ENCODE measurements at places on chromosomes 16 and 17.
A peak's percentile ranks its signal among the peaks of the same experiment; 100 is the strongest.

DNA sequence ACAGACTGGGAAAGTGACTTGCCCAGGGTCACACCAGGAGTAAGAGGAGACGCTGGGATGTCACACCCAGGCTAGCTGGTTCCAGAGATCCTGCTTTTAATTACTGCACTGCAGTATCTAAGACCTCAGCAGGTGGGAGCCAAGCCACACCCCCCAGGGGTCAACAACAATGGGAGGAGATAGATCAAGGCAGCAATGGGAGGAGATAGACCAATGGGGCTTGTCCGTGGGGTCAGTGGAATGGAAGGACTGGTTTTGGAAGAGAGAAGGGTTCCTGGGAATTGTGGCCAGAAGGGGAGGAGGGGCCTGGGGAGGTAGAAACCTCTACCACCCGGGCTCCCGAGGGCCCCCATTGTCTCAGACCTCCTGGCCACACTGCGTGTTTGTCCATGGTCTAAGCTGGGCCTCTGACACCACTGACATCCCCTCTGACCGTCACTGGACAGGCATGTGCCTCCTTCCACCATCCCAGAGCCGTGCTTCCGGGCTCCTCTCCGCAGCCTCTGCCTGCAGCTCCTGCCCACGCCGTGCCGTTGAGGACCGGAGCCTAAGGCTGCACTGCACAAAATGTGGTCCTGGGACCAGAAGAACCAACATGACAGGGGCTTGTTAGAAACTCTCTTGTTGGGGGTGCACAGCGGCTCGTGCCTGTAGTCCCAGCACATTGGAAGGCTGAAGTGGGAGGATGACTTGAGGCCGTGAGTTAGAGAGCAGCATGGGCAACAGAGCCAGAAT is 69.8 kb upstream of the RPH3AL start:
- H3K27ac ChIP-seq = no peak overlapping the region
- peaks cover 8% of the 10 kb centered on the region for H3K36me3 ChIP-seq
- H3K4me1 ChIP-seq = peaks cover 11% of the 10 kb centered on the region

- peaks cover 34% of the 10 kb centered on the region for H3K36me3 ChIP-seq
- H3K4me3 ChIP-seq = no peak overlapping the region
- DNase-seq = no peak
- H3K27me3 ChIP-seq = no peaks in the 10 kb centered on the region
- no peak overlapping the region for H3K27ac ChIP-seq
- peaks cover 45% of the 10 kb centered on the region for H3K4me1 ChIP-seq
These were observed 19.8 kb downstream of the SPHK1 start for GRCh38 chr17:76404256-76404655.

DNA sequence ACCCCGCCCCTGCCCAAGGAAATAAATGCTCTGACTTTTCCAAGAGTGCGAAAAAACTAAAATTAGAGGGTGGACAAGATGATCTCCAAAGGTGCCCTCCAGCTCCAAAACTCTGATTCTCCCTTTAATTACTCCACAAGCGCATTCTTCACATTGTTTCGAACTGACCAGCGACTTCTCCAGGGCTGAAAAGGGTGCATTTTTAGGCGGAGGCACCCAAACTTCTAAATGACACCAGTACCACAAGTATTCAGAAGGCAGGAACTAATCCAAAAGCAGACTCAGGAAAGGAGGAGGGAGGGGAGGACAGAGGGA is 750 bp downstream of the ZFHX3 start:
- H3K4me1 ChIP-seq = peaks cover 15% of the 10 kb centered on the region

DNA sequence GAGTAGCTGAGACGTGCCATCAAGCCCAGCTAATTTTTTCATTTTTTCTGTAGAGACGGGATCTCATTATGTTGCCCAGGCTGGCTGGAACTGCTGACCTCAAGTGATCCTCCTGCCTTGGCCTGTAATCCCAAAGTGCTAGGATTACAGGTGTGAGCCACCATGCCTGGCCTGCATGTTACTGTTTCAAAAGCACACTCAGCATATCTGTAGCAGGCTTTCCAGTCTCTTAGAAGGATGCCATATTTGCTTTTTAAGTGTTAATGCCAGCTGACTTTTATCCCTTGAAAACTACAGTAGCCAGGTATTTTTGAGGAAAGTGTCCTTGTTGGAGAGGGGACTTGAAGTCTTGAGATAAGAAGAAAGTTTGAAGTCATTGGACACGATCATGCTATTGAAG is 15.3 kb upstream of the SPAG9 start:
- H3K4me3 ChIP-seq = no peak overlapping the region
- no peak for DNase-seq
- no peaks in the 10 kb centered on the region for H3K4me1 ChIP-seq
- H3K27ac ChIP-seq = no peak overlapping the region
- peaks cover 4% of the 10 kb centered on the region for H3K27me3 ChIP-seq

- DNase-seq = no peak
- H3K4me1 ChIP-seq = no peaks in the 10 kb centered on the region
- H3K27me3 ChIP-seq = peaks cover 10% of the 10 kb centered on the region
- H3K27ac ChIP-seq = no peak overlapping the region
- no peak overlapping the region for H3K4me3 ChIP-seq
These were observed 26.3 kb downstream of the SLC6A2 start for GRCh38 chr16:55682086-55682485.

DNA sequence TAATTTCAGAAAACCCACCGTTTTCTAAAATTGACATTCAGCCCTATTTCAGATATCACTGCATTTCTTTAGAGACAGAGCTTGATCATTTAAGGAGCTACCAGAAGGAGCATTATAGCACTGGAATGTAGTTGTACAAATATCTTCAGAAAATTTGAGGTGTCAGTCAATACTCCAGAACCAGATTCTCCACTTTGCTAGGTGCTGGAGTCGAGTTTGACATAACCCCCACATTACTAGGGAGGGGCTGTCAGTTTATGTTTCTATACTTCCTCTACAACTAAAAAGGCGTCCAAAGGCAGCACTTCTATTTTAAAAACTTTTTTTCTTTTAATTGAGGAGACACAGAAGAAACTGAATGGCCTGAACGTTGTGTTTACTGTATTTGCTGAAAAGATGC is 892 bp upstream of the KIAA0513 start:
- peaks cover 13% of the 10 kb centered on the region for H3K27me3 ChIP-seq
- H3K36me3 ChIP-seq = no peaks in the 10 kb centered on the region
- H3K4me3 ChIP-seq = peak overlapping the region; percentile 93
- no peak for DNase-seq
- peaks cover 41% of the 10 kb centered on the region for H3K4me1 ChIP-seq
- no peak overlapping the region for H3K27ac ChIP-seq

- H3K4me1 ChIP-seq = peaks cover 21% of the 10 kb centered on the region
- peaks cover 76% of the 10 kb centered on the region for H3K27me3 ChIP-seq
- no peak for DNase-seq
- H3K36me3 ChIP-seq = no peaks in the 10 kb centered on the region
These were observed 5.7 kb downstream of the FOXF1 start for GRCh38 chr16:86515777-86516622.

DNA sequence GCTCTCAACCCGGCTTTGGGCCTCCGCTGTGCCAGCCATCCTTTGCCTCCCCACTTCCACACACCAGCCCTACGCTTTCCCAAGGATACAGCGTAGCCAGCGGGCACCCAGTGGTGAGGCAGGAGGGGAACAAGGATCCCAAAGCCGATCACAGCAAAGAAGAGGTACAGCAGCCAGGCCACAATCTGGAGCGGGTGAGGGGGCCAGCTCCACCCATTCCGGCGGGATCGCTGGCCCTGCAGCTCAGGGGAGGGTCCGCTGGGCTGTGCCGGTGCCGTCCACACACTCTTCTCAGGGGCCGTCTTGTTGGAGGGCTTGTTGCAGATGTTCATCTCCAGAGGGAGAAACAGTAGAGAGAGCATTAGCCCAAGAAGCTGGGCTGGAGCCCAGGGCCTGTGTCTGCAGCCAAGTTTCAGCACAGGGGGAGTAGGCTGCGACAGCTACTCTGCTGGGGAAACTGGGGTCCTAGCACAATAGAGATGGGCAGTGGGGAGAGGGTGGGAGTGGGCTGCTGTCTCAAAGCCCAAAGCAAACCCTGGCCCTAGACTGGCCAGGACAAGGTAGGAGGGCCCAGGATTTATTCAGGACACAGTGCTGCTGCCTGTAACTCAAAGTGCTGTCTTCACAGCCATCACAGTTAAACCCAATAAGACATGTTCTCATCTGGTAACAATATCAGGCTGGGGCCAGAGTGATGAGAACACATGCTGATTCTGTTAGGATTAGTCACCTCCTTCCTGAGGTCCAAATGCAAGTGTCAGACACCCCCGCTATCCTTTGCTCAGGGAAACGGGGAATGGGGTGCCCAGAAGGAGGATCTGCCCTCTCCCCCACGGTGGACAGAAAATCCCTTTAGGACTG is 9.9 kb downstream of the ZDHHC1 start:
- peaks cover 6% of the 10 kb centered on the region for H3K27me3 ChIP-seq
- H3K36me3 ChIP-seq = no peaks in the 10 kb centered on the region
- no peak overlapping the region for H3K4me3 ChIP-seq
- H3K27ac ChIP-seq = no peak overlapping the region

GRCh38 chr16:56424791-56425438 is 430 bp downstream of the AMFR start:
- H3K27ac ChIP-seq = peak overlapping the region; percentile 88
- peaks cover 47% of the 10 kb centered on the region for H3K4me1 ChIP-seq
- DNase-seq = peak; percentile 39
- H3K4me3 ChIP-seq = peak overlapping the region; percentile 93

- no peaks in the 10 kb centered on the region for H3K27me3 ChIP-seq
- peaks cover 39% of the 10 kb centered on the region for H3K36me3 ChIP-seq
- no peak overlapping the region for H3K4me3 ChIP-seq
- peaks cover 40% of the 10 kb centered on the region for H3K4me1 ChIP-seq
- no peak overlapping the region for H3K27ac ChIP-seq
These were observed 5.8 kb downstream of the DHX38 start for GRCh38 chr16:72099377-72099818.

GRCh38 chr17:7293159-7293558 is 1.3 kb downstream of the YBX2 start:
- no peaks in the 10 kb centered on the region for H3K36me3 ChIP-seq
- no peak overlapping the region for H3K27ac ChIP-seq
- H3K4me3 ChIP-seq = peak overlapping the region; percentile 81
- H3K4me1 ChIP-seq = peaks cover 7% of the 10 kb centered on the region
- H3K27me3 ChIP-seq = peaks cover 67% of the 10 kb centered on the region

DNA sequence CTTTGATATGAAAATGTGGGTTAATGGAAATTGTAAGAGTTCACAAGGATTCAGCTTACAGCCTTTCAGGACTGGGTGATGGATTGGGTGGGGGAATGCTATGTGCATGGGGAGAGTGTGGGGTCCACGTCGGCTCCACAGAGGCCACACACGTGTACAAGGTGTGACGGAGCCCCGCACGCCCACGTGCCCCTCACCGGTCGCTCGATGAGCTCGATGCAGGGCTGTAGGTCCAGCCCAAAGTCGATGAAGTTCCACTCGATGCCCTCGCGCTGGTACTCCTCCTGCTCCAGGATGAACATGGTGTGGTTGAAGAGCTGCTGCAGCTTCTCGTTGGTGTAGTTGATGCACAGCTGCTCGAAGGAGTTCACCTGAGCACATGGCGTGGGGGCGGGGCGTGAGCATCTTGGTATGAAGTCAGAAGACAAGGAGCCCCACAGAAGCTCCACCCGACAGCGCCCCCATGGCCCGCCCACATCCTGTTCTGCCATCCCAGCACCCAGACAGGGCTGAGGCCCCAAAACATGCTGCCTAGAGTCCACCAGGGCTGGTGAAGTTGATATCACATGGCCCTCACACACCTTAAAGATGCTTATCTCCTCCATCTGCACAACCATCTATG is 99.1 kb downstream of the MYH11 start:
- peaks cover 20% of the 10 kb centered on the region for H3K27me3 ChIP-seq
- no peaks in the 10 kb centered on the region for H3K4me1 ChIP-seq
- no peak overlapping the region for H3K27ac ChIP-seq
- H3K4me3 ChIP-seq = no peak overlapping the region
- H3K36me3 ChIP-seq = no peaks in the 10 kb centered on the region

GRCh38 chr17:28394337-28395116 is 11.5 kb downstream of the SLC46A1 start:
- H3K27ac ChIP-seq = peak overlapping the region; percentile 21
- peaks cover 5% of the 10 kb centered on the region for H3K36me3 ChIP-seq
- no peak for DNase-seq
- no peaks in the 10 kb centered on the region for H3K27me3 ChIP-seq

DNA sequence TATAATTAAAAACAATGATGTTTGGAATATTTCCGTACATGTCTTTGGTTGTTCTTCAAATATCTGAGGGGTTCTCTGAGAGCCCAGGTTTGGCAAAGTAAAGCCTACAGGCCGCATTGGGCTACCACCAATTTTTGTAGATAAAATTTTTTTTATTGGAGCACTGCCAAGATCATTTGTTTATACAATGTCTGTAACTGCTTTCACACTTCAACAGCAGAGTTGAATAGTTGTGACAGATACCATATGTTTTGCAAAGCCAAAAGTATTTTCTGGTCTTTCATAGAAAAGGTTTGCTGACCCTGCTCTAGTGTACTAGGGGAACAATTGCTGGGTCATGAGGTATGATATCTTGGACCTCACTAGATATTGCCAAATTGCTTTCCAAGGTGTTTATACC is 10.5 kb downstream of the PPM1D start:
- no peak overlapping the region for H3K4me3 ChIP-seq
- DNase-seq = no peak
- no peak overlapping the region for H3K27ac ChIP-seq

DNA sequence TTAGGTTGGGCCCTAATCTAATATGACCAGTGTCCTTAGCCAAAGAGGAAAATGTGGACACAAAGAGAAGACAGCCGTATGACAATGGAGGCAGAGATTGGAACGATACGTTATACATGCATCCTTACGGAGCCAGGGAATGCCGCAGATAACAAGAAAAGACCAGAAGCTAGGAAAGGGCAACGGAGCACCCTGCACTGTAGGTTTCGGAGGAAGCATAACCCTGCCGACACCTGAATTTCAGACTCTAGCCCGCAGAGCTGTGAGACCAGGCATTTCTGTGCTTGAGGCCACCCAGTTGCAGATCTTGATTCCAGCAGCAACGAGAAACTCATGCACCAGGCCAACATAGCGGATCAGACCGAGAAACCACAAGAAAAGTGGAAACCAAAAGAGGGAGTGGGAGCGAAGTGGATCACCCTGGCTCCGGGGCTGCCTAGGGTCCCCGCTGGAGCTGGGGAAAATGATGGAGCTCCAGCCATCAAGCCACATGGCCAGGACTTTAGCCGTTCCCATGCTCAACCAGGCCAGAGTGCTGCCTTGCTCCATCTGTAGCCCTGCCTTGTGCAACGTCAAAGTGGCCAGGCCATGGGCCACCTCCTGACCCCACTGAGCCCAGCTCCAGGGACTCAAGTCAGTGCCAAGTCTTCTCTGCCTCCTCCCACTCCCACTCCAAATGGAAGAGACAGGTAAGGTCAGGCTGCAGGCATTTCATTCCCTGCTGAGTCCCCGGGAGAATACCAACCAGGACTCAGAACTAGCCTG is 51.7 kb upstream of the RPL38 start:
- no peak overlapping the region for H3K4me3 ChIP-seq
- no peak overlapping the region for H3K27ac ChIP-seq
- H3K27me3 ChIP-seq = peaks cover 65% of the 10 kb centered on the region
- H3K4me1 ChIP-seq = no peaks in the 10 kb centered on the region
- peaks cover 11% of the 10 kb centered on the region for H3K36me3 ChIP-seq
- no peak for DNase-seq

GRCh38 chr16:56747486-56748045 is 17.6 kb downstream of the NUP93 start:
- H3K27me3 ChIP-seq = no peaks in the 10 kb centered on the region
- no peak overlapping the region for H3K4me3 ChIP-seq
- H3K27ac ChIP-seq = peak overlapping the region; percentile 20
- no peak for DNase-seq

All from naive B cell (primary cell).